Esophagus muscularis mucosa (tissue), 4 donors: ENCODE measurements at places on chromosomes 3 and 15. TPM values are rescaled to one million over a fixed set of nuclear protein-coding genes. Genes with fewer than 3 reads are reported as not detected.

- H3K27ac ChIP-seq, result peak overlapping the region; percentile 56
- DNase-seq, result peak; percentile 91
- peaks cover 19% of the 10 kb centered on the region for H3K4me1 ChIP-seq
- H3K36me3 ChIP-seq, result peaks cover 33% of the 10 kb centered on the region
- H3K27me3 ChIP-seq, result no peaks in the 10 kb centered on the region
Measured at GRCh38 chr15:70835415-70835814, 18.5 kb downstream of the LARP6 start.

GRCh38 chr3:23761440-23761896, 44.3 kb upstream of the UBE2E1 start:
- no peak overlapping the region for H3K4me3 ChIP-seq
- H3K4me1 ChIP-seq, result peaks cover 31% of the 10 kb centered on the region

GRCh38 chr15:39553947-39554693, 26.8 kb upstream of the THBS1 start:
- peak overlapping the region; percentile 58 for H3K27ac ChIP-seq
- no peak for DNase-seq

DNA sequence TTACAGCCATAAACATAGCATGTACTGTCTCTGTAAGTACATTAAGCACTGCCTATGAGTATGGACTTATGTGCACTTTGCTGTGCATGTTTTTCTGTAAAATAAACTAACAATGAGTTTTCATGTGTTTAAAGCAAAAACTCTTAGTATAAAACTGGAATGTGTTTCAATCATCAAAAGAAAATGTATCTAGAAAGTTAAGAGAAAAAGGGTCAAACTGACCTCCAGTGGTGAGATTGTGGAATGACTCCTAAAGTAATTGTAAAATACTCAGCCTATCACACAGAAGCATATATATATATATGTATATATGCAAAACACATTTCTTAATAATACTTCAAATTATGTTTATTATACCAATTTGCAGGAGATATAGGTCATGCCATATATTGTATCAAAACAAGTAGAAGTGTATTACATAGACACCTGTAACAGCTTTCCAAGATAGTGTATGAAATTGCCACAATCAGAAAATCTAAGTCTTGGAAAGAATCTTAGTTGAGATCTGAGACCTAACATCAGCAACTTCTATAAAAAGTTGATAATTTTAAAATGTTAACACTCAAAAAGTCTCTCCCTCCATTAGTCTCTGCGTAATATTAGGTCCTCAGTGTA, 199.6 kb downstream of the FMN1 start:
- H3K27ac ChIP-seq, result no peak overlapping the region
- no peaks in the 10 kb centered on the region for H3K4me1 ChIP-seq
- no peak for DNase-seq
- no peaks in the 10 kb centered on the region for H3K27me3 ChIP-seq

DNA sequence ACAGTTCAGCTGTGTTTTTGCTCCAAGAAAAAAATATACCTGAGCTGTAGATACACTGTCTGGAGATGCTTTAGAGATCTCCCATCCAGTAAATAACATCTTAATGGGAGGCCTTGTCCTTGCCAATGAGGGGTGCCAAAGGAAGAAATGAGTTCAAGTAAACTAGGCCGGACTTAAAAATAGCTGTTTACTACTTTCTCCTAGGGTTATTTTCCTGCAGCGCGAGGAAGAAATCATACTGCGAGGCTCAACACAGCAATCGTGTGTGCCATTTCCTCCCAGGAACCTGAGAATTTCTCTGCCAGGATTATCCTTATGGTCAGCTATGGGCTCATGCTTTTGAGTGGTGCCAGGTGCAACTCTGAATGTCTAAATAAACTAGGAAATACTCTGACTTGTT, 71.9 kb downstream of the CMTM8 start:
- H3K4me1 ChIP-seq, result peaks cover 4% of the 10 kb centered on the region
- H3K27me3 ChIP-seq, result no peaks in the 10 kb centered on the region
- no peak overlapping the region for H3K4me3 ChIP-seq
- H3K36me3 ChIP-seq, result no peaks in the 10 kb centered on the region
- H3K27ac ChIP-seq, result no peak overlapping the region

DNA sequence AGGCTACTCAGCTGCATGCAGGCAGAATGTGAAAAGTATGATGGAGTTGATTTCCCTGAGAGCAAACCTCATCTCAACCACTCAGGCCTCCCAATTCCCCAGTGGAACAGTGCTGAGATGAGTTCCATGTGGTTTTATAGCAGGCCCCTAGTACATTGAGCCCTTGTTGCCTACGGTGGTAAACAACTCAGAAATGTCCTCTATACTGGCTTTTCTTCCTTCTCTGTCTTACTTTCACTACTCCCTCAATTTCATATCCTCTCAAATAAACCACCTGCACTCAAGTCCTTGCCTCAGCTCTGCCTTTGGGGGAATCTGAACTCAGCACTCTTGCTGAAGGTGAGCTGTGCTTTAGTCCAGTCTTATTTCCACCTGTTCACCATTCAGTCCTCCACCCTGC, 399.9 kb downstream of the PDCD6IP start:
- no peaks in the 10 kb centered on the region for H3K27me3 ChIP-seq
- H3K27ac ChIP-seq, result no peak overlapping the region
- DNase-seq, result no peak
- peaks cover 1% of the 10 kb centered on the region for H3K4me1 ChIP-seq

- no peak overlapping the region for H3K4me3 ChIP-seq
- no peaks in the 10 kb centered on the region for H3K4me1 ChIP-seq
- H3K27me3 ChIP-seq, result no peaks in the 10 kb centered on the region
- DNase-seq, result no peak
Measured at GRCh38 chr15:75929799-75930565, 26.3 kb downstream of the FBXO22 start.

DNA sequence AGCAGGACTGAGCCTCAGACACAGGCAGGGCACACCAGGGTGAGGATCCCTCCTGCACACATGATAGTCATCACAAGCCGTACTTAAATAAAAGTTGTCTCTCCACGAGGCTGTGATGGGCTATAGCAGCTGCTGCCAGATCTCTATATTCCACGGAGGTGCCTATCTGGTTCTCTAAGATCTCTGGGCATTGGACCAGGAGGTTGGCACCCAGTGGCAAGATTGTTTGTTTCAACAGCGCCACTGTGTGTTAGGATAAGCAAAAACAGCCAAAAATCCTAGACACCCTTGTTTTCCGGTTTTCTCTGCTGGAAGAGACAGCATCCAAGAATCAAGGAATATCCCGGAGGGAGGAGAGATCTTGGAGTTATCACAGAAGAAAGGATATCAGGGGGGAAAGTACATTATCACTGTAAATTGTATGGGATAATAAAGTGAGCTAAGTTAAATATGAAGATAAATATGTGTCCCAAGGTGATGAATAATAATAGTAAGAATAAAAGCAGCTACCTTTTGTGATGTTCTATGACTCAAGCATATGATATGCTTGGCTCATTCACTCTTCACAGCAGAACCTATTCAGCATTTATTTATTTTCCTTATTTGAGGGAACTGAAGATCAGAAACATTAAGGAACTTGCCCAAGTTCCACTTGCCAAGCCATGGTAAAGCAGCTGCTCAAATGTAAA, 90.6 kb upstream of the AKAP13 start:
- H3K36me3 ChIP-seq, result no peaks in the 10 kb centered on the region
- no peak overlapping the region for H3K27ac ChIP-seq
- DNase-seq, result no peak
- H3K4me1 ChIP-seq, result no peaks in the 10 kb centered on the region
- no peaks in the 10 kb centered on the region for H3K27me3 ChIP-seq

DNA sequence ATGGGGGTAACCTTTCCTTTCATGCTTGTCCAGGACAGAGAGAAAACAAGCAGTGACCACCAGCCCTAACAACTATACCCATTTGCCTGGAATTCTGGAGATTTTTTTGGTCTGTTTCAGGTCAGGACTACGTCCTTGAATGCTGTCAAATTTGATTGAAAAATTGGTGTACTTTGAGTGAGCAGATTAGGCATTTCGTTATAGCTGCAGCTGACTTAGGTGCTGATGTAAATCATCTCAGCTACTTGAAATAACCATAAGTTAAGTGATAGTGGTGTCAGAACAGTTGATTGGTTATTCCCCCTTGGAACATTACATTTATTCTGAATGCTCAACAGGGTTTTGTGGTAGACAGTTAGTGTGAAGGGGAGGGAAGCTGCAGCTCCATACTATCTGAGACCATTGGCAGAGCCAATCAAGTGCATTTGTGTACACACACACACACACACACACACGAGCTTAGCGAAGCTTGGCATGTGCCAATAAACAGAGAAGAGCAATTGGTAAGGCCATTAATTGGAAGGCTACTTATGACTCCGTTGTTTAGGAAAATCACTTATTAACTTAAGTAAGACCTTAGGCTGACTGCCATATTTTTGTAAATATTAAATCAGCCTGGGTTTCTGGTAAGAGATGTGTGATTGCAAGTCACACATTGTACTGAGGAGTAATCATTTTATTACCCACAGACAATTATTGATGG, 447.8 kb downstream of the MFSD1 start:
- no peak for DNase-seq
- H3K4me3 ChIP-seq, result no peak overlapping the region
- no peak overlapping the region for H3K27ac ChIP-seq
- H3K4me1 ChIP-seq, result no peaks in the 10 kb centered on the region

DNA sequence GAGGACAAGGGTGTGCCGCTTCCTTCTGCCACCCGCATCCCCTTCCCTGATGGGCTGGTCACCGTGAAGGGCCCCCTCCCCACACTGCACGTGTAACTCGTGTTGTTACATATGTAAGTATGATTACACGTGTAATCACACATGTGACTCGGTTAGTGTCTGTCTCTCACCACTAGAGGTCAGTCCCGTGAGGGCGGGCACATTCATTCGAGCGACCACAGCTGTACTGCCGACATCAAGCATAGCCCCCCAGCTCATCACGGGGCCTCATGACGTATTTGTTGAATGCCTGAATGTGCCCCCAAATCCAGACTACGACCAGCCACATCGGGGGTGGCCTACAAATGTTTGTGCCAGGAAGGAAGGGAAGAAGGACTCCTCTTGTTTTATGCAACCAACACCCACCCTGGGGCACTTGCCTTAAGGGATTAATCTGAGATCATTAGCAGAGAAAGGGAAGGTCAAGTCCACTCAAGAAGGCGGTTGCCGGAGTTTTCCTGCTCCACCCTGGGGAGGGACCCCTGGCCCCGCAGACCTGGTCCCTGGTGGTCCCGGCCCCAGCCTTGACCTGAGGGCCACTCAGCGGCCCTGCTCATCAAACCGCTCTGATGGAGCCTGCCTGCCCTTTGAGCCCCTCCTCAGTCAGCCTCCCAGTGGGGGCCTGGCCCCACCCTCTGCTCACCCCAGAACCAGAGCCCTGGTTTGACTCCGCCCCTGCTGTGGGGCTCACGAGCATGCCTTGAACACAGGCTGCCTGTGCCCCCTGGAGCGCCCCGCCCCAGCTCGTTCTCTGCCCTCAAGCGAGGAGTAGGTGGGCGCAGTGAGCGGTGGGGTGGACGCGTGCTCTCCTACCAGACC, 52.8 kb downstream of the RGMA start:
- H3K36me3 ChIP-seq, result no peaks in the 10 kb centered on the region
- H3K27ac ChIP-seq, result no peak overlapping the region
- H3K4me3 ChIP-seq, result no peak overlapping the region
- DNase-seq, result no peak
- H3K4me1 ChIP-seq, result peaks cover 28% of the 10 kb centered on the region

DNA sequence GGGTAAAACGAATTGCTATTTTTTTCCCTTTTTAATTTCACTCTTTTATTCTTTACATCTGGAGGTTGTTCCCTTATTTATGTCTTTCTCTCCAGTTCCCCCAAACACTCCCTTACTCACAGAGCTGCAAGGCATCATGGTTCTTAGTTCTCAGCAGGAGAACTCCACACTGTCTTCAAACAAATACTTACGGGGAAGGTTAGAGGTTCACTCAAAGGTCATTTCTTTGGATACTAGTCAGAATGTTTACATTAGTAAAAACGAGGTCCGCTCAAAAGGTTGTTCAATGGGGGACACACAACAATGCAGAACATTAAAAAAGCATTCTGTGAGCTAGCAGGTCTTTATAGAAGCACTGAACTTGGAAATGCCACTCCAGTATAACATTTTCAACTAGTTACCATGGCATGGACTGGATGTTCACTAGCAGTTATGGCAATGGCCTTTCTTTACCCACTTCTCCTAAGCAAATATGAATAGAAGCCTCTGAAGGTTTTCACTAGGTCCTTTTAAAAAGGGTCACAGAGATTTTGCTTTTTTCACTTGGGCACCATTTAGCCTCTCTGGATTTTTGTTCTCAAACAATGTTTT, 201.7 kb downstream of the MEIS2 start:
- peaks cover 10% of the 10 kb centered on the region for H3K36me3 ChIP-seq
- peaks cover 50% of the 10 kb centered on the region for H3K4me1 ChIP-seq
- no peak for DNase-seq
- peak overlapping the region; percentile 54 for H3K27ac ChIP-seq
- H3K4me3 ChIP-seq, result no peak overlapping the region
- H3K27me3 ChIP-seq, result no peaks in the 10 kb centered on the region

DNA sequence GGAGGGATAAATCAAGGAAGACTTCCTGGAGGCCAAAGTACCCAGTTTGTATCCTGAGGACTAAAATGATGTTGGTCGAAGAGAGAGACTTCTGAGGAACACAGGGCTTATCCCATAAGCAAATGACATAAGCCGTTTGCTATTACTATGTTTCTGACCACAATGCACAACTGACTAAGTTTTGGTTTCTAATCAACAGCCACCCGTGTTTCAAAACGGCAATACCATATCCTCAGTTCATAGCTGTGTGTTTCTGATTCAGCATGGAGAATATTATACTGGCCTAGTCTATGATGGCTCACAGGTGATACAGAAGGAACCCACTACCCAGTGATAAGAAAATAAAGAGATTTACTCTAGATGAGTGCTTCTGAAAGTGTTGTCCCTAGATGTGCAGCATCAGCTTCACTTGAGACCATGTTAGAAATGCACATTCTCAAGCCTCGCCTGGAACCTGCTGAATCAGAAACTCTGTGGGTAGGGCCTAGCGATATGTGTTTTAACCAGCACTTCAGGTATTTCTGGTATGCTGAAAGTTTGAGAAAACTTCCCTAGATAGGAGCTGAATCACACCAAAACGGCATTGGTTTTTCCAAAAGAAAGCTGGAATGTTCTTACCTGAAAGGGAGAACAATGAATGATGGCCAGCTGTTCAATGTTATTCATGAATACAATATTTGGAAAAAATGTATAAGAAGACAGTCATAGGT, 639.7 kb upstream of the NR2F2 start:
- no peaks in the 10 kb centered on the region for H3K36me3 ChIP-seq
- DNase-seq, result no peak
- no peak overlapping the region for H3K4me3 ChIP-seq
- no peaks in the 10 kb centered on the region for H3K4me1 ChIP-seq
- H3K27me3 ChIP-seq, result no peaks in the 10 kb centered on the region
- no peak overlapping the region for H3K27ac ChIP-seq

GRCh38 chr3:62785384-62785783, 89.8 kb downstream of the CADPS start:
- no peaks in the 10 kb centered on the region for H3K36me3 ChIP-seq
- no peak overlapping the region for H3K4me3 ChIP-seq
- no peaks in the 10 kb centered on the region for H3K4me1 ChIP-seq
- no peak overlapping the region for H3K27ac ChIP-seq

GPR160 gene
- total RNA-seq, result 2.4 TPM

WNT7A gene
- not detected for total RNA-seq

GOLGA8R gene
- 2.8 TPM for total RNA-seq

CHRNA7 gene
- 1.5 TPM for total RNA-seq

CFAP100 gene
- total RNA-seq, result not detected

ZNF774 gene
- total RNA-seq, result 1.5 TPM

GATM gene
- total RNA-seq, result 34.2 TPM

MAN2C1 gene
- 119 TPM for total RNA-seq

KLHL6 gene
- 1.7 TPM for total RNA-seq

CSTA gene
- total RNA-seq, result 1.3 TPM
